ENCODE measurements at places on chromosomes 7 and 10.

DNA sequence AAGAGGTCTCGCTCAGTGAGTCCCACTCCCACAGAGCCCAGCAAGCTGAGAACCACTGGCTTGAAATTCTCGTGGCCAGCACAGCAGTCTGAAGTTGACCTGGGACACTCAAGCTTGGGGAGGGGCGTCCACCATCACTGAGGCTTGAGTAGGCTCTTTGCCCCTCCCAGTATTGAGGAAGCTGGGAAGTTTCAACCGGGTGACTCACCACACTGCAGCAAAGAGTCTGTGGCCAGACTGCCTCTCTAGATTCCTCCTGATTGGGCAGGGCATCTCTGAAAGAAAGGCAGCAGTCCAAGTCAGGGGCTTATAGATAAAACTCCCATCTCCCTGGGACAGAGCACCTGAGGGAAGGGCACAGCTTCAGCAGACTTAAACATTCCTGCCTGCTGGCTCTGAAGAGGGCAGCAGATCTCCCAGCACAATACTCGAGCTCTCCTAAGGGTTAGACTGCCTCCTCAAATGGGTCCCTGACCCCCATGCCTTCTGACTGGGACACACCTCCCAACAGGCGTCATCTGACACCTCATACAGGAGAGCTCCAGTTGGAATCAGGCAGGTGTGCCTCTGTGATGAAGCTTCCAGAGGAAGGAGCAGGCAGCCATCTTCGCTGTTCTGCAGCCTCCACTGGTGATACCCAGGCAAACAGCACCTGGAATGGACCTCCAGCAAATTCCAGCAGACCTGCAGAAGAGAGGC is 970.9 kb upstream of the LRRN3 start:
- no peak for DNase-seq

GRCh38 chr10:86305521-86305920 is 61.1 kb downstream of the GRID1 start:
- DNase-seq: no peak

- DNase-seq: no peak
Measured at GRCh38 chr10:123375738-123376137, 221.5 kb downstream of the BUB3 start.

DNA sequence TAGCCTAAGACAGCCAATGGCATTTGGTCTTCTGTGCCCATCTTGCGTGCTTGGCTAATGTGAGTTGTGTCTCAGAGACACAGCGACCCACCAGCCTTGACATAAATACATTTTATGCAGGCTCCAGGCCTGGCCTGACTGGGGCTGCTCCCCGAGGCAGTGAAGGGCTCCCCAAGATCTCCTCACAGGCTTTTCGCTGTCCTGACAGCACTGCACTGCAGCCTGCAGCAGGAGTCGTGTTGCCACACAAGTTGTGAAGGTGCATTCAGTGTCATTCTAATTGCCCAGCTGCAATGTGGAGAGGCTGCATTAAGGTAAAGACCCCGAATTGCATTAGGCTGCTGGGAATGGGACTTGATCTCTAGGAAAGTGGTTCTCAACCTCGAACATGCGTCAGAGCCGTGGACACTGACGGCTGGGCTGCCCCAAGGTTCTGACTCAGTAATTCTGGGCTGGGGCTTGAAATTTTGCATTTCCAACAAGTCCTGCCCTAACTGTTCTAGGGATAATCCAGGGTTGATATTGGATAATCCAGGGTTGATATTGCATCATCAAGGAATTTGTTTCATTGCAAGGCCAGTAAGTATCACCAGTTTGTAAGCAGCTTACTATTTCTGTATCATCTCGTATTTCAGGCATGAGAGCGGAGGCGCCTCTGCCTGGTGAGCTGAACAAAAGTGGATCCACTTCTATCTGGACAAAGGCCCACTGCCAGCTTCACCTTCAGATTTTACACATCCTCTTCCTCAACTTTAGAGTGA is 108.7 kb upstream of the INSIG1 start:
- DNase-seq: no peak

DNA sequence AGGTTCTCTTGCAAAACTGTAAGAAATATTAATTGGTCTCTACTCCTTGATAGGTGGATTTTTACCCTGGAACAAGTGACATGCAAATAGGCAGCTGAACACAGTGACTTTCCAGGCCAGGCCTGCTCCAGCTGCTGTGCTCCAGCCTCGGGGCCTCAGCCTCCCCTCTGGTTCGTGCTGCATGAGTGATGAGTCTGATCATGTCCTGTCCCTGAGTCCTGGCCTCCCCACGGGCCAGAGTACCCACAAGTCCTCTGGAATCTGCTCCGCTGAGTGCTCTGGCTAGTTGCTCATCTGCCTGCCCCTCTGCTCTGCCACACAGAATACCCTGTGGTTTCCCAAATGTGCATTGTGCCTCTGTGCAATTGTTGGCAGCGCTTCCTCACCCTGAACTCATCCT is 80.1 kb upstream of the PDZD8 start:
- DNase-seq: no peak

- DNase-seq: no peak
Measured at GRCh38 chr10:127017541-127018297, 112.5 kb downstream of the DOCK1 start.

DNA sequence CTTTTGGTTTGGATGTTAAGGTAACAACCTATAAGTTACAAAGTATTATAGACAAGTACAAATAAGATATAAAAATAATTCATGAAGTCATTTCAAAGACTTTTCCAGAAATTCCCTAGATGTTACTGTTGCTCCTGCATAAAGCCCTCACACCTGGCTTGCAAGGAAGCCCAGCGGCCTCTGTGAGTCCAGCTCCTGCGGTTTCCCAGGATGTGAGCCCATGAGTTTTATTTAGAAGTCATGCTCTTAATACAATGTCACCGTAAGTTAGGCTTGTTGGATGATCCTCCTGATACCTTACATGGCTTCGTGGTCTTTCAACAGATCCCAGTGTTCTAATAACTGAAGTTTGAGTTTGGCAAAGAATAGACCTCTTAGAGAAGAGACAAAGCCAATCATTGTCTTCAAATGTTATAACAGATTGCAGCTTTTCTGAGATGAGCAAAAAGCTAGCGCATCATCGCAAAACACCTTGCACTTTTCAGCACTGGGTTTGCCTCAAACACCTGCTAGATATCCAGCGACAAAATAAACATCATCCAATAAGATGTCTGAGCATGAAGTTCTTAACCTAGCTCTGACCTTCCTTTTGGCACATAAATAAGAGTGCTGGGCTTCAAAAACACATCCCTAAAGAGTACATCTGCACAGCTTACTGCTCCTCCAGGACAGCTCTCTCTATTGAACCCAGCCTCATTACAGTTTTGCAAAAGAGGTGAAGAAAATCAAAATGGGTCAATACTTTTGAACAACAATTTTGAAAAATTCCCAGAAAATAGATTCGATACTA is 3.6 kb downstream of the FAM171A1 start:
- no peak for DNase-seq

- no peak for DNase-seq
Measured at GRCh38 chr10:6151087-6151977, 51.4 kb upstream of the PFKFB3 start.

- no peak for DNase-seq
Measured at GRCh38 chr10:126689461-126689994, 19.0 kb upstream of the C10orf90 start.

- DNase-seq: peak; percentile 61
Measured at GRCh38 chr10:126904818-126905701, at the start of gene DOCK1. Gene DOCK1 (plus strand): TSS chr10:126905428. CDS start chr10:126905518, 90 bp downstream.

DNA sequence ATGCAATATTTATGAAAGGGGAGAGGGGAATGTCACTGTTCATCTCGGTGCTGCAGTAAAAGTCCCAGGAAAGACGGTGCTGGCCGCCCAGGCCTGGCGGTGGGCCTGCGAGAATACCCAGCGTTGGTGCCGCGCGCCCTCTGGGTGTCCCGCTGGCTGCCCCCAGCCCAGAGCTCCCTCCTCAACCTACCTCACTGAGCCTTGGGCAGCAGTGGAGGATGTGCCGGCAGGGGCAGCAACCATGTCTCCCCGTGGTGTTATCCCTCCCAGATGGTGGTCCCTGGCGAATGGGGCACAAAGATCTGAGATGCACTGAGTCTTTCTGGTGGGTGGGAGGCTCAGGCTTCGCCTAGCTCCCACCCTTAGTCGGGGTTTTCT is 9.5 kb upstream of the TLX1 start:
- DNase-seq: no peak

DNA sequence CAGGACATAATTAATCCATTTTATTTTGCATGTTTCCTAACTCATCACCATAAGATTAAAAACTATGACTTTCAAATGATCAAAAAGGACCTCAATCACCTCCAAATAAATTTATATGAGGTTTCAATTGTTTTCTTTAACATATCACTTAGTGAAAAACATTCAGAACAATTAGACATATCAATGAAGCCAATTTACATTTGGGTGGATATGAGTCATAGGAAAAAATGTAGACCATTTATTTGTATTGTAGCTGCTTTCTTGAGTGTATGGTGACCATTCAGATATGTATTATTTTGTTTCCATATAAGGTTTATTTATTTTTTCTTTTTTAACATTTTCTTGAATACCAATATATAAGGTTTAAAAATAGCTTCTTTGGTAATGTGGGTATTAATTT is 13.3 kb upstream of the EXOC6 start:
- no peak for DNase-seq

- no peak for DNase-seq
Measured at GRCh38 chr10:53023411-53023810, 250.8 kb upstream of the MBL2 start.

DNA sequence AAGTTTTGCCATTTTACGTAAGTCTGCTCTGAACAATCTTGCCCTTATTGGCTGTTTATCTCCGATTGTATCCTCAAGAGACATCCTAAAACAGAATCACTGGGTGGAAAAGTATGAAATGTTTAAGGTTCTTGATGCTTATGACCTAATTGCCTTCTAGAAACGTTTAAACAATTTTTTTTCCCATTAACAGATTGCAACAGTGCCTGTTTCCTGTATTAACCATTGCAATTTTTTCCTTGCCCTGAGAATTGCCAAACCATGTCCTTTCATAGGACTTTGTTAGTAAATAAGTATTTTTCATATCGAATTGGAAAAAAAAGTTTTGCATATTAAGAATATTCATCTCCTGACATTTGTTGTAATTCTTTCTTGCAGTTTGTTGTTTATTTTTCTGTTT is 639.8 kb downstream of the INHBA start:
- DNase-seq: no peak

DNA sequence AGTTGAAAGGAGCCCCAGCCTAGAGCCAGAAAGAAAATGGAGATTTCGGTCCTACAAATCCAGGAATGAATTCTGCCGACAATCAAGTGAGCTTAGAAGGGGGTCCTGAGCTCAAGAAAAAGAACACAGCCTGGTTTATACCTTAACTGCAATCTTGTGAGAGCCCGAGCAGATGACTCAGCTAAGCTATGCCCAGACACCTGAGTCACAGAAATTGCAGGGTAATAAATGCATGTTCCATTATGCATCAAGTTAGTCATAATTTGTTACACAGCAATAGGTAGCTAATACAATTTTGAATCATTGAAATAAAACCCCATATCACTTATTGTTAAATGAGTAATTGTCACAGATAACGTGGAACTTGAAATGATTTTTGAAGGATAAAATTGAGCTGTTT is 111.8 kb upstream of the FOXP2 start:
- DNase-seq: no peak

- DNase-seq: no peak
Measured at GRCh38 chr10:62037166-62037831, 135.8 kb downstream of the ARID5B start.

DNA sequence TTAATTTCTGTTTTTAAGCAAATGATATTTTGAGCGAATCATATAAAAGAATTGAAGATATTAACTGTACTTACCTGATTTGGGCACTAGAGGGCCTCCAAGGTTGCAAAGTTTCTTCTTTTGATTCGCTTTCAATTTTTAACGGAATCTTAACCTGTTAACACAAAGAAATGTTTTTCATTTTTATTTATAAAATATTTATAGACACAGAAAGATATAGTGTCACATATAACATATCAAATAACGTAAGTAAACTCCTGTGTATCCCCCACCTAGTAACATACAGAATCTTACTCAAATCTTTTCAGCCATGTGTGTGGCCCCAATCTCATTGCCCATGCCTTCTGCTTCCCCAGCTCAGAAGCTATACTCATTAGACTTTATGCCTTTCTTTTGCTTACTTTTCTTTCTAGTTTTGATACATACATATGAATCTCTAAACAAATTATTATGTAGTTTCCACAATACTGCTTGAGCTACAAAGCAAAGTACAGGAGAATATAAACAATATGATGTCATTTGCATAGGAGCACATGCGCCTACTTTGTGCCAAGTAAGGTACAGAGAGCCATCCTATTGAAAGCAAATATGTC is 49.5 kb upstream of the ZPBP start:
- peak; percentile 65 for DNase-seq

GRCh38 chr10:87544721-87545120 is 40.0 kb downstream of the MINPP1 start:
- DNase-seq: no peak

GRCh38 chr7:32266932-32267475 is 196.8 kb upstream of the PDE1C start:
- no peak for DNase-seq

GRCh38 chr10:28680358-28680752 is 3.0 kb downstream of the BAMBI start:
- no peak for DNase-seq

GRCh38 chr7:42244828-42245227 is 7.8 kb upstream of the GLI3 start:
- DNase-seq: no peak
